GM19239 (cell line): ENCODE measurements at places on chromosomes 5 and 9.

DNA sequence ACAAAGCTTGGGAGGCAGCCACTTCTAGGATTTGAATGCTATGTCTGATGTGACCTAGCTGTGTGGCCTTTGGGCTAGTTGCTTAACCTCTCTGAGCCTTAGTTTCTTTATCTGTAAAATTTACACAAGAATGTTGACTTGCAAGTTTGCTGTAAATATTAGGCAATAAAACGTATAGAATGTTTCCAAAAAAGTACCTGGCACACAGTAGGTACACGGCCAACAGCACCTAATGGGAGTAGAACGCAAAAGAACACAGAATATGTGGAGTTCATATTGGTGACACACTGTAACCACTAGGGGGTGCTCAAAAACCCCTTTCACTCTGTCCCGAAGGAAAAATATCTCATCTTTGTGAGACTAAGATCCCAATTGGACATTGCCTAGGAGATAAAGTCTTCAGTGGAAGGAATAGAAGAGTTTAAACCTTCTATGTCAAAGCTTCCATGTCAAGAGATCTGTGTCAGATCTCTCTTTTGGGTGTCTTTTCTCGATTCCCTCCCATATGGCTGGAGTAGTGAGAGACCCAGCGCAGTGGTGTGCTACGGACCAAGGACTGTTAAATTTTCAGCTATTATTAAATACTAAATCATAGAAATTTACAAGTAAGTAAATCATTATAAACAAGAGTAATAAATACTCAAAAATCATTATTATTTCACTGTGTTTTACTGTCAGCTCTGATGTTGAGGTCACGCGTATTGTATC lies 145.4 kb upstream of the RAD23B start:
- DNase-seq, result peak; percentile 32

- no peak for DNase-seq
Observed at GRCh38 chr5:117379521-117379920, 804.9 kb upstream of the SEMA6A start.

- no peak for DNase-seq
Observed at GRCh38 chr5:10466446-10467073, 24.9 kb downstream of the ROPN1L start.

GRCh38 chr9:69355232-69355631 lies 30.2 kb downstream of the ENTREP1 start:
- DNase-seq, result no peak

DNA sequence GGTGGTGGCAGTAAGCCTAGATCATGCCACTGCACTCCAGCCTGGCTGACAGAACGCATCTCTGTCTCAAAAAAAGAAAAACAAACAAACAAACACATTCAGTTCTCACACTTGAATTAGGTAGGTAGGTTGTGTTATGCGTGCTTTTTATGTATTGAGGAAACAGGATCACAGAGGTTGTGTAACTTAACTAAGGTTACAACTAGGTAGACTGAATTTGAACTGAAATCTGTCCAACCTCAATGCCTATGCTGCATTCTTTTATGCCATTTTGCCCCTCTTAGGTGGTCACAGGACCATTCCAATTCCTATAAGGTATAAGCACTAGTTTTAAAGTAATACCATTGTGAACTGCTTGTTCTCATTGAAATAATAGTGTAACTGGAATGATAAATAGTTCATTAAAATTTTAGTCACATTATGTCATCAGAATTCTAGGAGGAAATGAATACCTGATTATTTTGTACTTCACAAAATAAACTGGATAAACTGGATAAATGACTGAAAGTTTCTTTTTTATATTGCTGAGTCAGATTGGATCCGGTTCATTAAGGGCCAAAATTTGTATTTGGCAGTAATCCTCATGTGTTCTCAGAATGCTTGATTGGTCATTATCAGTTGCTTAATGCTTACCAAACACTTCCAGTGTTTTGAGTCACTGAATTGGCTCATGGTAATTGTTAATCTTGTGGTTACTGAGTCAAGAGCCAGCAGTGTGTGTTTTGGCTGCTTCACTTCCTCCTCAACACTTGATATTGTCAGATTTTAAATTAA lies 7.1 kb downstream of the UBAP1 start:
- DNase-seq, result peak; percentile 40

GRCh38 chr9:31573561-31573960 lies 810.9 kb upstream of the ACO1 start:
- DNase-seq, result no peak
